ENCODE measurements at places on chromosomes 1 and 21. TPM values are rescaled to one million over a fixed set of nuclear protein-coding genes. Genes with fewer than 3 reads are reported as not detected.
A peak's percentile ranks its signal among the peaks of the same experiment; 100 is the strongest.

GRCh38 chr1:101077849-101078248 is 52.3 kb upstream of the DPH5 start:
- no peak overlapping the region for H3K4me3 ChIP-seq
- no peak for DNase-seq
- H3K4me1 ChIP-seq: no peaks in the 10 kb centered on the region
- no peak overlapping the region for H3K27ac ChIP-seq
- H3K36me3 ChIP-seq: peaks cover 6% of the 10 kb centered on the region

DNA sequence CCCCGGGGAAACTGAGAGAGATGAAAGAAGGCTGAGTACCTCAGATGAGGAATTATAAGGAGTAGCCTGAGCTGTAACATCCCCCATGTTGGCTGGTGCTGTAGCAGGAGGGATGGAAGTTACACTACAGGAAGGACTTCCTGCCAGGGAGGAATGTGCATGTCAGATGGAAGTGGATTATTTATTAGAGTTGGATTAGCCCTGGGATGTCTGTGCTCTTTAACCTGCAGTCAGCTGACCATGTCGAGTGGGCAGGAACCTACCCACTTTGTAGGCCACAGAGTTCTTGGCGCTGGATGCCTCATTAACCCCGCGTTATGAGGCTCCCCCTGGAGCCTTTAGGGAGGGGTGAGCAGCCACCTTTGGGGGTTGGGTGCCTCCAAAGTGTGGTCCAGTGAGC is 757 bp upstream of the SEMA4A start:
- no peaks in the 10 kb centered on the region for H3K27me3 ChIP-seq
- H3K4me3 ChIP-seq: no peak overlapping the region
- no peak overlapping the region for H3K27ac ChIP-seq
- DNase-seq: no peak
- no peaks in the 10 kb centered on the region for H3K36me3 ChIP-seq

GRCh38 chr1:20717452-20718342 is at the start of gene KIF17:
Gene KIF17, minus strand, starts transcription at chr1:20718007. Its CDS starts 301 bp downstream, at chr1:20717706.
- no peaks in the 10 kb centered on the region for H3K36me3 ChIP-seq
- H3K27ac ChIP-seq: no peak within 1 kb of the TSS
- H3K4me1 ChIP-seq: no peaks in the 10 kb centered on the region
- H3K27me3 ChIP-seq: peaks cover 33% of the 10 kb centered on the region
- peak within 1 kb of the TSS; percentile 25 for H3K4me3 ChIP-seq

GRCh38 chr1:156246241-156246780 is 1.5 kb downstream of the PAQR6 start:
- no peaks in the 10 kb centered on the region for H3K36me3 ChIP-seq
- peak overlapping the region; percentile 41 for H3K4me3 ChIP-seq
- H3K4me1 ChIP-seq: peaks cover 55% of the 10 kb centered on the region
- H3K27me3 ChIP-seq: no peaks in the 10 kb centered on the region
- no peak for DNase-seq
- peak overlapping the region; percentile 68 for H3K27ac ChIP-seq

- no peak overlapping the region for H3K4me3 ChIP-seq
- no peaks in the 10 kb centered on the region for H3K36me3 ChIP-seq
- DNase-seq: no peak
- H3K27me3 ChIP-seq: no peaks in the 10 kb centered on the region
- no peaks in the 10 kb centered on the region for H3K4me1 ChIP-seq
Measured at GRCh38 chr1:205054013-205054412, 11.0 kb downstream of the CNTN2 start.

GRCh38 chr1:4309676-4310320 is 344.6 kb upstream of the AJAP1 start:
- no peak for DNase-seq
- H3K36me3 ChIP-seq: no peaks in the 10 kb centered on the region
- H3K4me3 ChIP-seq: no peak overlapping the region
- H3K27me3 ChIP-seq: no peaks in the 10 kb centered on the region
- no peak overlapping the region for H3K27ac ChIP-seq
- no peaks in the 10 kb centered on the region for H3K4me1 ChIP-seq

- no peak for DNase-seq
- no peaks in the 10 kb centered on the region for H3K27me3 ChIP-seq
- peaks cover 8% of the 10 kb centered on the region for H3K36me3 ChIP-seq
Measured at GRCh38 chr1:163263818-163264655, 57.7 kb upstream of the NUF2 start.

DNA sequence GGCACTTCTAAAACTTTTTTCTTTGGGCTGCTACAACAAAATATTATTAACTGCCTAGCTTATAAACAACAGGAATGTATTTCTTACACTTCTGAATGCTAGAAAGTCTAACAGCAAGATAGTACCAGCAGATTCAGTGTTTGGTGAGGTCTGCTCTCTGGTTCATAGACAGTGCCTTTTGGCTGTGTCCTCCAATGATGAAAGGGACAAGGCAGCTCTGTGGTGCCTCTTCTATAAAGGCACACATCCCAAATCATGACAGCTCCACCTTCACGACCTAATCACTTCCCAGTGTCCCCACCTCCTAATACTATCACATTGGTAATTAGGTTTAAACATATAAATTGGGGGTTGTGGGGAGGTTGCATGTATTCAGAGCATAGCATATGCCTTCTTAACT is 9.5 kb downstream of the CFH start:
- H3K36me3 ChIP-seq: no peaks in the 10 kb centered on the region
- DNase-seq: no peak
- H3K4me3 ChIP-seq: no peak overlapping the region
- no peaks in the 10 kb centered on the region for H3K27me3 ChIP-seq
- H3K4me1 ChIP-seq: no peaks in the 10 kb centered on the region
- H3K27ac ChIP-seq: no peak overlapping the region

DNA sequence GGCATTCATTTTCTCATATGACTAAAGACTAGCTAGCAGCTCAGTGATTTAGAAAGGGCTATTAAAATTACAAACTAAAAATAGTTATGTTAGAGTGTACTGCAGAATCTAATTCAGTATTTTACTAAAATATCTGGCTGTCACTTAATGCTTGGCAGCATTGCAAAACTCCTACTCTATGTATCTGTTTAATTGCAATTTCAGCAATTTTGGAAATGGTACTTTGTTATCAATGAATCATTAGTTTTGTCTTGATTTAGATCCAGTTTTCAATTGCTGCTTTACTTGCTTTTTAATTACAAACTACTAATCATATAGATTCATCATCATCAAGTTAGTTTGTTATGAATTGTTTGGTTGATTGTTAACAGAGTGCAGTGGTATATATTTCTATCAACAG is 19.2 kb downstream of the C1orf87 start:
- no peak overlapping the region for H3K4me3 ChIP-seq
- H3K4me1 ChIP-seq: no peaks in the 10 kb centered on the region
- no peak overlapping the region for H3K27ac ChIP-seq
- H3K27me3 ChIP-seq: no peaks in the 10 kb centered on the region
- no peak for DNase-seq

DNA sequence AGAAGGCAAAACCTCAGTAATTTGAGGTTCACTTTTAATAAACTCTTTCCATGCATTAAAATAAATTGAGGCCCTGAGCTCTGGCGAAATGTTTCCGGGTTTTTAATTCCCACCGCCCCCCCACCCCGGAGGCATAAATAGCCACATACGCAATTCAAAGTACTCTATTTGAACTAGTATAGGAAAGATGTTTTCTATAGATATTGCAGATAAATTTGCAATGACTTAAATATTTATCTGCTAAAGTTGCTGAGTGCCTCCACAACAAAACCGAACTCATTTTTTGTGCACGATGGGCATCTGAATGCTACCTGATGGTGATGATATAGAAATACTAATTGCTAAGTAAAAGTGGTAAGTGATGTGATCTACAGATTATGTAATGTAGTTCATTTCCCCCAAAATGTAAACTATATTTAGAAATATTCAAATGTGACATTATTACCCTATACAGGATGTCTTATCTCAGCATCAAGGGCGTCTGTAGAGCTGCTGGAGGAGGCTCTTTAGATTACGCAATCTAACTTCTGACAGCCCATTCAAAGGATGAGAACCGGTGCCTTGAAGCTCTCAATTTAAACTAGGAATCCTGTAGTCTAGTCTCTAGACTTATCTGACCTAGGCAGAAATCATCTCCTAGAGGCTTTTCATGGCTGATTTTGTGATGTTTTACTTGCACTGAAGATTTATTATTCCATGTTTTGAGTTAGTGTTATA is 8.5 kb downstream of the IRF2BP2 start:
- DNase-seq: no peak
- no peak overlapping the region for H3K4me3 ChIP-seq
- H3K27ac ChIP-seq: peak overlapping the region; percentile 100
- peaks cover 56% of the 10 kb centered on the region for H3K4me1 ChIP-seq
- H3K36me3 ChIP-seq: no peaks in the 10 kb centered on the region
- H3K27me3 ChIP-seq: no peaks in the 10 kb centered on the region

DNA sequence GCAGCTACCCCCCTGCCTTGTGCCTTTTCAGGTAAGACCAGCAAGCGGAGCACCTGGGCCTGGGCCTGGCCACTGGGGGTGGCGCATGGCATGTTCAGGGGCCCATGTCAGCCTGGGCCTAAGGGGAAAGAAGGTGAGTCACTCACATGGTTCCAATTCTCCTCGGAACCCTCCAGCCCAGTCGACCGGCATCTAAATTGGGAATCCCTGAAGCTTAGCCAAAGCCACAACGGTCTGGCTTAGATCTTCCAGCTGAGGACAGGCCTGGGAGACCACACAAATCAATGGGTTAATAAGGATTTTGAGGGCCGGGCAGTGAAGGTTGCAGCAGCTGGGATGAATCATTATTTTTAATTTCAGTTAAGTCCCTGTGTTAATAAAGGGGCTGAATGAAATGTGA is 145.1 kb upstream of the SMYD2 start:
- no peak for DNase-seq
- H3K27me3 ChIP-seq: no peaks in the 10 kb centered on the region
- H3K27ac ChIP-seq: no peak overlapping the region
- H3K4me1 ChIP-seq: no peaks in the 10 kb centered on the region
- no peaks in the 10 kb centered on the region for H3K36me3 ChIP-seq

DNA sequence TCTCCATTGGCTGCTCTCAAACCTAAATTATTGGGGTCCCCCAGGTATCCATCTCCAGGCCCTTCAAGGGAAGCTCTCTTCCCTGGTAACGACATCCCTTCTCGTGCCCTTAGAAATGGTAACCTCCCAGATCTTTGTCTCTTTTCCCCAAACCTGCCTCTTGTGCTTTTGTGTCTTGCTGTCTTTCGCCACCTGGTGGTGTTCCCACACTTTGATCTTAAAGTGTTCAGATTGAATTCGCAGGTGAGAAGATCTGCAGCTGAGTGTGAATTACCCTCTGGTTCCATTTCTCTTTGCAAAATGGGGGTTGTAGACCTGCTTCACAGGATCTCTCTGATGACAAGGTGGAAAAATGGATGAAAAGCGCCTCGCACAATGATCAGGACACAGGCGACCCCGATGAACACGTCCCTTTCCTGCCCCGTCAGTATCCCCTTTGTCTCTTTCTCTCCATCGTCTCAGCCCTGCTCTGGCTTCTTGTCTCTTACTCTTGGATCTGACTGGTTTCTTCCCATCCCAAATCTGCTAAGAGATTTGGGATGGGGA is 53.1 kb downstream of the DOP1B start:
- H3K4me1 ChIP-seq: no peaks in the 10 kb centered on the region
- no peak for DNase-seq
- no peak overlapping the region for H3K27ac ChIP-seq
- H3K4me3 ChIP-seq: no peak overlapping the region
- H3K36me3 ChIP-seq: peaks cover 5% of the 10 kb centered on the region

DNA sequence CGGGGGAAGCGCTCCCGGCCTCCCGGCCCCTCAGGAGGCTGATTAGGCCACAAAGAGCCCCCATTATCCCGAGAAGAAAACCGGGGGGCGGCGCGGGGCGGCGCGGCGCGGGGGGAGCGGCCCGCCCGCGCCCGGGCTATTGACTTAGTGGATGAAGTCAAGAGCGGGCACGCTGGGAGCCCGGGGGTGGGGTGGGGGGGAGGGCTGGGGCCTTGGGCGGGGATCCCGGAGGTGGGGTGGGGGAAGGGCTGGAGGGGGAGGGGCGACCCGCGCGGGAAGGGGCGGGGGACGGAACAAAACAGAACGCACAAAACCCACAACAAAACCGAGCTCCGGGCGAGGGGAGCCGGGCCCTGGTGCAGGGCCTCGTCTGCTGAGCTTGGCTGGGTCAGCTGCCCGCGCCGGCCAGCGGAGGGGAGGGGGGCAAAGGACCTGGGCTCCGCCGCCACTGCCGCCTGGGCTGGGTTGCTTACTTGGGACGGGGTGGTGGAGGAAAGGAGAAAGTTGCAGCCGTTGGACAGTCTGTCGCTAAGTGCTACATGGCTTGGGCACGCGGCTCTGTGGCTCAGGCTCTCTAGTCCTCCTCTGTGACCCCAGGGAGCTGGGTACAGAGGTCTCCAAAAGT is 16.3 kb downstream of the PAX7 start:
- no peaks in the 10 kb centered on the region for H3K4me1 ChIP-seq
- H3K36me3 ChIP-seq: no peaks in the 10 kb centered on the region
- no peaks in the 10 kb centered on the region for H3K27me3 ChIP-seq
- no peak for DNase-seq
- H3K4me3 ChIP-seq: no peak overlapping the region

- DNase-seq: no peak
- no peaks in the 10 kb centered on the region for H3K27me3 ChIP-seq
- no peak overlapping the region for H3K27ac ChIP-seq
- H3K4me1 ChIP-seq: no peaks in the 10 kb centered on the region
Measured at GRCh38 chr1:209387969-209388329, 195.6 kb upstream of the CAMK1G start.

Gene PROK1
- total RNA-seq: 4.6 TPM

Gene TMCC2
- total RNA-seq: 4.8 TPM

Gene ATP6V1G3
- not detected for total RNA-seq

Gene KCNJ10
- total RNA-seq: 9.4 TPM

Gene ST6GALNAC5
- total RNA-seq: 18.8 TPM

All from tibial nerve (tissue), 4 donors.